Right ventricle myocardium inferior (tissue), 1 donor: ENCODE measurements at places on chromosomes 4 and X. TPM values are rescaled to one million over a fixed set of nuclear protein-coding genes. Genes with fewer than 3 reads are reported as not detected.

The GPR82 gene
- 0.22 TPM for total RNA-seq

The SPIN2A gene
- total RNA-seq = 0.22 TPM

The GRIA2 gene
- not detected for total RNA-seq

- no peak for DNase-seq
These were observed 111.0 kb downstream of the RASGEF1B start for GRCh38 chr4:81360737-81361136.

DNA sequence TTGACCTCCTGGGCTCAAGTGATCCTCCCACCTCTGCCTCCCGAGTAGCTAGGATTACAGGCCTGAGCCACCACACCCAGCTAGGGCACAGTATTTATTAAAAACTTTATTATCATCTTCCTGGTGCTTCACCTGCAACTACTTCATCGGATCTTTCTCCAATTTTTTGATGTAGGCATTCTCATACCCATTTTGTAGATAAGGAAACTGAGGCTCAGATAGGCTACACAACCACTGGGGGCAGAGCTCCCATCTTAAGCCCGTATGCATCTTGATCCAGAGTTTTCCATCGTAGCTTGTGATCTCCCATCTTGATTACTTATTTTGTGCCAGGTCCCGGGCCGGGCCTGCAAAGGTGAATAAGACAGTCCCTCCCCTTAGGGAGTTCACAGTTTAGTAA is 68.1 kb upstream of the BCOR start:
- no peak for DNase-seq

GRCh38 chr4:829761-830600 is 4.1 kb upstream of the CPLX1 start:
- DNase-seq = peak; percentile 49

DNA sequence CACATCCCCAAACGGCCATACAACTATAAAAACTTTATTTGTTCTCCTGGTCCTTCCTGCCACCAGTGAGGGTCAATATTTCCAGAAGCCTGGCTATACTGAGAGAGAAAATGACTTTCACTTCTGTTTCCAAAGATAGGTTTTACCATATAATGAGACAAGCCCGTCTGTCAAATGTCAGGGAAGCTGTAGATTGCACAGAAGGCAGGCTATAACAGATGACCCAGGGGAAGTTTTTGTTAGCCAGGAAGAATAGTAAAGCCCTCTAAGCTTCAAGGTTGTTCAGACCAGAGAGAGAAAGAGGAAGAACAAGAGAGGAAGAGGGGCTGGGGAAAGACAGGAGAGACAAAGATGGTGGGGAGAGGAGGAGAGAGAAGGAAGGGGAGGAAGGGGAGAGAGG is 217.5 kb downstream of the GBA3 start:
- no peak for DNase-seq

- DNase-seq = no peak
These were observed 97.9 kb upstream of the DDIT4L start for GRCh38 chr4:100288161-100288560.

- no peak for DNase-seq
These were observed 37.1 kb upstream of the INPP4B start for GRCh38 chr4:142883040-142883832.

DNA sequence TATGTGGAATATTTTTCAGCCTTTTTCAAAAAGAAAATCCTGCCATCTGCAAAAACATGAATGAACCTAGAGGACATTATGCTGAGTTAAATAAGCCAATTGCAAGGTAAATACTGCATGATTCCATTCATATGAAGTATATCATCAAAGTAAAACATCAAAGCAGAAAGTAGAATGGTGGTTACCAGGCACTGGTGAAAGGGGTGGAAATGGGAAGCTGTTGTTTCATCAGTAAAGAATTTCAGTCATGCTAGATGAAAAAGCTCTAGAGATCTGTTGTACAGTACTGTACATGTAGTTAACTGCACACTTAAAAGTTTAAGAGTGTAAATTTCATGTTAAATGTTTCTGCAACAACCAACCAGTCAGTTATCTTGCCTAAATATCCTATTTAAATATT is 196.8 kb upstream of the ADGRL3 start:
- no peak for DNase-seq

- DNase-seq = no peak
These were observed 78.0 kb upstream of the NRK start for GRCh38 chrX:105744291-105744690.
